H4 (cell line): ENCODE measurements at places on chromosomes 5 and 9. TPM values are rescaled to one million over a fixed set of nuclear protein-coding genes. Genes with fewer than 3 reads are reported as not detected.

PCDHA10 gene
- 0.02 and 0.08 TPM in 2 replicates for total RNA-seq

GMCL2 gene
- total RNA-seq = not detected in 2 replicates

ZNF883 gene
- 3.2 and 3.6 TPM in 2 replicates for total RNA-seq

PDE6A gene
- 0.02 TPM in 1 of 2 replicates, not detected in the other for total RNA-seq

COL5A1 gene
- 26.8 and 32.1 TPM in 2 replicates for total RNA-seq

NPR2 gene
- total RNA-seq = 0.25 and 2.9 TPM in 2 replicates

CSNK1A1 gene
- 222 and 250 TPM in 2 replicates for total RNA-seq

STK32A gene
- 0.04 and 0.77 TPM in 2 replicates for total RNA-seq

IFNA10 gene
- total RNA-seq = not detected in 2 replicates

SPINK4 gene
- total RNA-seq = 4.5 TPM in 1 of 2 replicates, not detected in the other

NSD1 gene
- total RNA-seq = 27.6 and 30.3 TPM in 2 replicates

HTR4 gene
- not detected in 2 replicates for total RNA-seq

GAPVD1 gene
- 20.3 and 23.1 TPM in 2 replicates for total RNA-seq

NMUR2 gene
- not detected in 2 replicates for total RNA-seq

ZNF483 gene
- total RNA-seq = 0.21 TPM in 1 of 2 replicates, not detected in the other

SGCD gene
- total RNA-seq = 0.12 TPM in 1 of 2 replicates, not detected in the other

CMYA5 gene
- total RNA-seq = 0.02 and 0.08 TPM in 2 replicates
